ENCODE measurements at places on chromosomes 2 and 18.
A peak's percentile ranks its signal among the peaks of the same experiment; 100 is the strongest.

DNA sequence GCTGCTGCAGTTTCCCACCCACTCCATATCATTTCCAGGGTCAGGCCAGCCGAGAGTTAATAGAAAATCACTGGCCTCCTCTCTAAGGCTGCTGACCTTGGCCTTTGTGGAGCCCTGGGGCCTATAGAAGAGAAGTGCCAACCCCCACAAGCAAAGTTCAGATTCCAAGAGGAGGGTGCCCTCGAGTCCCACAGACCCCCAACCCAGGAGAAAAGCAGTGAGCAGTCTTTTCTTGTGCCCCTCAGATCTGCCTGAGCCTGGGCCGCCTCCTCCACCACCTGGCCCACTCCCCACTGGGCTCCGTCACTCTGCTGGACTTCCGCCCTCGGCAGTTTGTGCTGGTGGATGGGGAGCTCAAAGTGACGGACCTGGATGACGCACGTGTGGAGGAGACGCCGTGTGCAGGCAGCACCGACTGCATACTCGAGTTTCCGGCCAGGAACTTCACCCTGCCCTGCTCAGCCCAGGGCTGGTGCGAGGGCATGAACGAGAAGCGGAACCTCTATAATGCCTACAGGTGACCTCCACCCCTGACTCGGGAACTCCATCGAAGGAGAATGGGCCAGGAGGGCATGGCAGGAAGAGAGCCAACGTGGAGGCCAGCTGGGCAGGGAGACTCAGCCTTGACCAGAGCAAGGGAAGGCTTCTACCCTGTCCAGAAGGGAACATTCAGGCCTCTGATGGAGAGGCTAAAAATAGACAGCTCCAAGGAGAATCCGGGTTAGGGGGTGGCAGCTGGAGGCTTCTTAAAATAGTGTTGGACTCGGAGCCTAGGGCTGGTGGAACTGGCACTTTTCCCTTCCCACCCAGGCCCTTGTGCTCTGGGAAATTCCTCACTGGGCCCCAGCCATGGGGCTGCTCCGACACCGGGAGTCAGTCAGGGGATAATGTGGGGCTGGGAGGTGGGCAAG lies 6.2 kb downstream of the PKDCC start:
- no peak for DNase-seq

DNA sequence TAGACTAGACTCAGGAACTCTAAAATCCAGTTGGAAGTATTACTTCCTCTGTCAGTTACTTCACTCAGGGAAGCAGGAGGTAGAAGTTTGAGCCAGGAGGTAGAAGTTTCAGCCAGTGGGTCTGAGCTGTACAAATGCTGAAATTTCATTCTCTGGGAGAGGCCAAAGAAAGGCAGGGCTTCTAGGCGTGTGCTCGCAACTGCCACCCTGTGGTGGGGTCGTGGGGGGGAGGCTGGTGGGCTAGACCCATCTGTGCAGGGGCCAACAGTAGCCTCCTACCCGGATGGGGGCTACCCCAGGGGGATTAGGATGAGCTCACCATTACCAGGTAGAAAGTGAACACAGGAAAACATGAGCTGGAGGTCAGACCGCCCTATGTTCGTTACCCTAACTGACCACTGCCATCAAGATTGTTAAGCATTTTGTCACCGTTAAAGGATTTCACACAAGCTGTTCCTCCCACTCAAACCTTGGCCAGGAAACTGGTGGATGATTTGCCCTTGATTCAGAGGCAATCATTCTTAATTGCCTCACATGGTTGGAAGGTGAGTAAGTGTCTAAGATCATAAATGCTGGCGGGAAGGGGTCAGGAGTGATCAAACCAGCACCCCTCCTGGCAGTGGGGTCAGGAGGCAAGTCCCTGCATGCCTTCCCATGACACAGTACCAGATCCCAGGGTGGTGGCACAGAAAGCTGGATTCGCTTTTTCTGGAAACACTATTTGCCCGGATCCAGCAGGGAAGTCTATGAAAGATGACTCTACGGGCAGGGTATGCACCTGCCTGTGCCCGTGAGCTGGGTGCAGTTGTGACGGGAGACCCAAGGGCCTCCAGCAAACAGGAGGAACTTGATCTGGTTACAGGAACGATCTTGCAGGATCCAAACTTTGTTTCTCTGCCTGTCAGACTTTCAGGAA lies 5.2 kb upstream of the FHL2 start:
- DNase-seq, result no peak

DNA sequence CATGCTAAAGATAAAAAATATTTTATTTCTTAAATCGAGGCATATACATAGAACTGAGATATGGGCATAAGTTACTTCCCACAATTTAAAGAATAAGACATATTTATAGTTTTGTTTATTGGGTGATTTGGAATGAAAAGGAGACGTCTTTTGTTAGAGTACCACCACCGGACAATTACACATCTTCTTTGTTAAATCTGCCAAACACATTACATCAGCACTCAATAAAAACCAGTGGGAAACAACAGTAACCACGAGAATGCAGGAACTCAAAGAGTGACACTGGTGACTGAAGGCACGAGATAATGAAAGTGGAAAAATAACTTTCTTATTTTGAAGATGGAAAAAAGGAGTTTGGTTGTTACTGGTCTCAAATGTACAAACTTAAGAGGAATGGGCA lies 92.6 kb upstream of the TFCP2L1 start:
- no peak for DNase-seq

- DNase-seq, result no peak
Observed at GRCh38 chr2:185790361-185790760, 51.8 kb downstream of the FSIP2 start.

GRCh38 chr2:64751286-64752260 lies 97.9 kb upstream of the SERTAD2 start:
- peak; percentile 44 for DNase-seq

DNA sequence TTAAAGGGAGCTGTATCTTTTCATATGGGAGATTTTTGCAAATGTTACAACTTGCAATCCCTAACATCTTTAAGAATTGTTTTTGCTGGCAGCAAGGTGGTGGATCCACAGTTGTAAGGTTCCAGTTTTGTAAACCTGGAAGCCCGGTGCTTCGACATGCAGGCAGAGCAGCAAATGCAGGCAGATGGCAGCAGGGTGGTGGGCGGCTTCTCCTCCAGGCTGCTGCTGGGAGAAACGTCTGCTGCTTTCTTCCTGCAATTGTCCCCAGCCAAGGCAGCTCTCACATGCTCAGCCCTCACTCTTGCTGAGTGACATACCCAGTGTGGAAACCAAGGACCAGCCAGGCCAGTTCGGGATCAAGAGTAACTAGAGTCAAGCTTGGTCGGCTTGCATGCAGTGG lies 166.0 kb downstream of the SEPTIN10 start:
- no peak for DNase-seq
